Stimulated activated CD4-positive, alpha-beta T cell treated with anti-CD3 and anti-CD28 coated beads, TNF-alpha, amount 100 ng/mL, for 24 hours (primary cell): ENCODE measurements at places on chromosomes 12 and 14.

DNA sequence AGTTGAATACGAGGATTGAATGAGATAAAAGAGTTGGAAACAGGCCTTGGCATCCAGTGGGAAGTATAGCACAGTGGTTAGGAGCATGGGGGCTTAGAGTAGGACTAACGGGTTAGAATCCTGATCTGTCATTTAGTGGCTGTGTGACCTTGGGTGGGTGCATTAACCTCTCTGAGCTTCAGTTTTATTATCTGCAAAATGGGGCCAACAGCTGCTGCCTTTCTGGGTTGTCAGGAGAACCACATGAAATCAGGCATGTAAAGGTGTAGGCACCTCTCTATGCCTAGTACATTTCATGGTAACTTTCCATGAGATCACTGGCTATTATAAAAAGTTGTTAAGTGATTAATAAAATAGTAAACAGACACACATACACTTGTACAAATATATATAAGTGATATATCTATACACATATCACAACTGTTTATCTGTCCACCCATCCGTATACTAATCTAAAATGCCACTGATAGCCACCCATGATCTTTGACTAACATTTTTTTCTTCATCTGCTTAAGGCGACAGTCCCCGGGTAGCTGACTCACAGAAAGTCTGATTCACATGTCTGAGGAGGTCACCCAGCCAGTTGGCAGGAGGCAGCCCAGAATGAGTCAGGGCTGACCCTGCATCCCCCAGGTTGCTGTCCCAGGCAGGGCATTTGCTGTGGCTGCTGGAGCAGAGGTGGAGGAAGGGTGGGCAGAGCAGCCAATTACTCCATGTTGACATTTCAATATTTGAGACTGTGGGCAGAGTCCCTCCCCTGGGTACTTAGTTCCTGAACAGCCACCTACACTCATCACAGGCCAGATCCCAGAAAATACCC, 125.6 kb upstream of the NOS1 start:
- no peak for DNase-seq

- DNase-seq, result no peak
Measured at GRCh38 chr12:32105986-32106516, 596 bp upstream of the BICD1 start.

DNA sequence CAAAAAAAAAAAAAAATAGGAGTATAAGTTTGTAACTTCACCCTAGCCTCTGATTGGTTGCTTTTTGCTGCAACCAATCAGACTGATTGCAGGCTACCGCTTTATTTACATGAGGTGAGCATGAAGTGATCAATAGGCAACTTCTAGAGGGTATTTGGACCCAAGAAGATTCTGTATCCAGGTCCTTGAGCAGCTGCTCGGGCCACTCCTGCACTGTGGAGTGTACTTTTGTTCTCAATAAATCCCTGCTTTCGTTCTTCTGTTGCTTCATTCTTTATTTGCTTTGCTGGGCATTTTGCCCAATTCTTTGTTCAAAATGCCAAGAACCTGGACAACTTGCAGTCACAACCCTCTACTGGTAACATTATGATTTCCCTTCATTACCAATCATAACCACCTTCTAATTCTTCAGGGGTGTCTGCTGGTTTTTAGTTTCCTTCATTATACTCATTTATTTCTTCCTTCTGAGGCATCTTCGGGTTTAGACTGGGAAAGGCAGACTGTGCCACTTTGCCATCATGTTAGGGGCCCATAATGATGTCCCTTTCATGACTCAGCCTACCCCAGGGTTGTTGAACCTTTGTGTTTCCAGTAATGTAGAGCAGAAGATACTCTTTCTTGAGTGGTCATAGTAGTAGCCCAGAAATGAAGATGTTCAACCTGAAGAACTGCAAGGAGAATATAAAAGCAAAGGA, 43.4 kb upstream of the LIMA1 start:
- DNase-seq, result no peak

DNA sequence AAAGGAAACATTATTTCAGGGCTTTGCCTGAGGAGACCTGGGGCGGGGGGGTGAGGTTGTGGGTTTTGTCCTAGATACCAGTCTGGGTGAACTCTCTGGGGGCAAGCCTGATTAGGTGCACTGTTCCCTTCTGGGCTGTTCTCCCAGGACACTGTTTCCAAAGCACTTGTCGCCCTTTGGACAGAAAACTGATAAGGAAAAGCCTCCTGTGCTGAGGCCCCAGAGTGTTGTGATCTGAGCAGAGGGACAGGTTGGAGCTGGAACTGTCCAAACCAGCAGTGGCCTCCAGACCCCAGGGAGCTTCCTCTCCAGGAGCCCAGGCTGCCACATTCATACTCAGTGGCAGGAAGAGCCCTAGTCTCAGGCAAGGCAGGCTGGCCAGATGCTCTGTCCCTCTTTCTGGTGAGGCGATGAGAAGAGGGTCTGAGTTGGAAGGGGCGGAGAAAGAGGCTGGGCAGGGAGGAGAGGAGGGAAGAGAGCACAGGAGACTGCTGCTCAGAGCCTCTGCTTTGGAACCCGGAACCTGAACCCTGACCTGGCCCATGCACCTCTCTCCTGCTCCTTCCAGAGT, 1.9 kb downstream of the GALNT16 start:
- no peak for DNase-seq

DNA sequence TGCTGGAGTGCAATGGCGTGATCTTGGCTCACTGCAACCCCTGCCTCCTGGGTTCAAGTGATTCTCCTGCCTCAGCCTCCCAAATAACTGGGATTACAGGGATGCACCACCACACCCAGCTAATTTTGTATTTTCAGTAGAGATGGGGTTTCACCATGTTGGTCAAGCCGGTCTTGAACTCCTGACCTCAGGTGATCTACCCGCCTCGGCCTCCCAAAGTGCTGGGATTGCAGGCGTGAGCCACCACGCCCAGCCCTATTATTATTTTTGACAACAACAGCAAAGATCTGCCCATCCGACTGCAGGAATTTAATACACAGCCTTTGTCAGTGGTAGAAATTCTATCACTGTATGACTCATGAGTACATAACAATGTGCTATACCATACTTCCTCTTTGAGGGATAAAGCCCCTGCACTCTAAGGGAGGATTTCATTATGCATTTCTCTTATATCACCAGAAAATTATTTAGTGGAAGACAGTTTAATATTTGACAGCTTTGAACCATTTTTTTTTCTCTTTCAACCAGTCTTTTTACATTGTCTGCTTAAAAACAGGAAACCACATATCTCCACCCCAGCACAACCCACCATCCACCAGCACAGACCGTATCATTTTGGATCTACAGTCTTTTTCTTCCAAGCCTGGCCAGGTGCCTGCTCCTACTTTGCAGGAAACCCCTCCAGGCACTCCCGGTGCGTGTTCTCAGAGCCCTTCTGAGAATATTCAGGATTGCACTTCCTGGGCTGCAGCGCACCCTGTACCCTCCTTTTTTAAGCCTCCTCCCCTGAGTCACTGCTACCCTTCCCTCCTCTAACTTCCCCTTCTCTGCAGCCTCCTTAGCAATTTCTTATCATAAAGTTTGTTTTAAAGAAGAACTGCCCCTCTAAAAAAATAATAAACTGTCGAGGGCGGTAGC, 594 bp downstream of the ARHGDIB start:
- DNase-seq, result no peak

- DNase-seq, result no peak
Measured at GRCh38 chr12:66329941-66330340, 27.6 kb downstream of the HELB start.
